Progenitor cell of endocrine pancreas (in vitro differentiated cells): ENCODE measurements at places on chromosomes 5 and 9.
A peak's percentile ranks its signal among the peaks of the same experiment; 100 is the strongest.

DNA sequence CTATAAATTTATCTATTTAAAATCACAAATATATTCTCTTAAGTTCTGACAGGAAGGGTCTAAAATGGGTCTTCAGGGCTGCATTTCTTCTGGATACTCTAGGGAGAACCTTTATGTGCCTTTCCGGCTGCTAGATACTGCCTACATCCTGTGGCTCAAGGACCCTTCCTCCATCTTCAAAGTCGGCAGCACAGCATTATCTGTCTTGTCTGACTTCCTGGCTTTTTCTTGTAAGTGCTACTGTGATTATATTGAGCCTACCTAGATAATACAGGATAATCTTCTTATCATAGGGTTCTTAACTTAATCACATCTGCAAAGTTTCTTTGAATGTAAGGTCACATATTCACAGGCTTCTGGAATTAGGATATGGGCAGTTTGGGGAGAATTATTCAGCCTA, 943.8 kb upstream of the TYRP1 start:
- H3K36me3 ChIP-seq, result no peaks in the 10 kb centered on the region
- no peak overlapping the region for H3K27ac ChIP-seq
- no peak overlapping the region for H3K4me3 ChIP-seq
- no peaks in the 10 kb centered on the region for H3K27me3 ChIP-seq
- H3K4me1 ChIP-seq, result no peaks in the 10 kb centered on the region

DNA sequence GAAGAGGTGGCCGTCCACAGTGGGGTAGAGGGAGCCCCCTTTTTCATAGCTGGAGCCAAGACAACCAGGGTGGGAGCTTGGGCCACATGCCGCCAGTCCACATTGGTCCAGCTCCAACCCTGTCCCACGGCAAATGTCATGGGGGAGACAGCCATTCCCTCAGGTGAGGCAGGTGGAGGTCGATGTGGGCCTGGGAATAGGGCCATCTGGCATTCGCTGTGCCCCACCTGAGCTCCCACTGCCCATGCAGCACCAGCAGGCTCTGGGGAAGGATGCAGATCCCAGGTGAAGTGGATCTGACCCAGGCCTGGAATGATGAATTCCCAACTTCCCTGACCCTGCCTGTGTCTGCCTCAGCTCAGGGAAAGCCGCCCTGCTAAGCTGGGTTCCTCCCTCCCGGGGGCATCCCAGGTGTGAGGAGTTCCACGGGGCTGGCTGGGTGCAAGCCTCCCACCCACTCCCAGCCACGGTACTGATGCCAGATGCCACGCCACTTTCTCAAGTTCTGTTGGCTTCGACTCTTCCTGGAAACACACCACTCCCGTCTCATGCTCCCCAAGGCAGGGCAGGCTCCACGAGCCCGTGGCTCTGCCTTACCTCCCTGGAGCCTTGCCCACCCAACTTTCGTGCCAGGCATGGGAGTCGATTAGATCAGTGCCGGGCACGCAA, 25.2 kb upstream of the FCN2 start:
- no peaks in the 10 kb centered on the region for H3K36me3 ChIP-seq
- H3K4me3 ChIP-seq, result no peak overlapping the region
- H3K27me3 ChIP-seq, result peaks cover 30% of the 10 kb centered on the region

DNA sequence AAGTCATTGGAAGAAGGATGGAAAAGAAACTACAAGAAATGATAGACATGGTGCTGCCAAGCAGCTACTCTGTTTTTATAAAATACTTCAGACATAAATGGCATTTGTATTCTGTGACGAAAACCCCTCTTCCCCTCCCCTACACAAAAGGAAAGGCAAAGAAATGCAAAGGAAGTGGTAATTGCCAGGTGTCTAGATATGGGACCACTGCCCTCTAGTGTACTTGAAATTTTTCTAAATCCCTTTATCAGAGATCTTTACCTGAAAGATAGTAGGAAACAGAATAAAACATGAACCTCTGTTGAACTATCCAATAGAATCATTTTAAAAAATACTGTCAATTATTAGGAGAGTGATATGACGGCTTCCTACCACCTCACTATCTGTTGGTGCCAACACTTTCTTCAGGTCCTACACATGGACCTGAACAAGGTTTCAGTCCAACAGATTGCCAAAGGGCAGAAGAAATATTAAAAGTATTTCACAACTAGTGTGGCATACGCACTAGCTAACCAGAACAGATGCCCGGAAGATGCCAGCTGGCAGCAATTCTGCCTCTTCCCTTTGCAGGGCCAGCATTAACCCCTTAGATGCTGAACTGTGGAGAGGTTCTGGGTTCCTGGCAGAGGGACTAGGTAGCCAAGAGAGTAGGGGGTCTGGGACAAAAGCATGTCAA, 104.1 kb downstream of the TSSK1B start:
- H3K4me3 ChIP-seq, result no peak overlapping the region
- no peak for DNase-seq
- no peaks in the 10 kb centered on the region for H3K36me3 ChIP-seq
- H3K27ac ChIP-seq, result no peak overlapping the region
- peaks cover 4% of the 10 kb centered on the region for H3K4me1 ChIP-seq

GRCh38 chr9:131522257-131523085, 8.6 kb downstream of the UCK1 start:
- peaks cover 18% of the 10 kb centered on the region for H3K36me3 ChIP-seq
- H3K27me3 ChIP-seq, result no peaks in the 10 kb centered on the region
- no peak overlapping the region for H3K4me3 ChIP-seq
- H3K27ac ChIP-seq, result no peak overlapping the region

DNA sequence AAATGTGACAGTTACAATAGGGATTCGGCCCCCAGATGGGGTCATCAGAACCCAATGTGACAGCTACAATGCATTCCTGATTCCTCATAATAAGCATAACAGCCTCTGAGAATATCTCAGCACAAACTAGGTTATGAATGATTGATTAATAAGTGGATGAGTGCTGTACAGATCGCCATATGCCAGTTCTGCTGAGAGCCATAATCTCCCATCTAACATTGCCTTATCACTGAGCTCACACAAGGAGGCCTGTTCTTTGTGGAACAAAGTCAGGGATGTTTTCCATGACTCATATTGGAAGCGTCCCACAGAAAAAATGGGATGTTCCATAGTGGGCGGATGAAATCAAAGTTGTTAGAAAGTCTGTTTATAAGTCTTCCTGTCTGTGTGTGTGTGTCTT, 89.6 kb downstream of the KIF4B start:
- DNase-seq, result no peak
- no peak overlapping the region for H3K4me3 ChIP-seq
- H3K4me1 ChIP-seq, result peaks cover 11% of the 10 kb centered on the region
- H3K27me3 ChIP-seq, result peaks cover 19% of the 10 kb centered on the region

GRCh38 chr5:58985311-58985710, 402.4 kb downstream of the RAB3C start:
- H3K27me3 ChIP-seq, result no peaks in the 10 kb centered on the region
- no peak for DNase-seq
- no peak overlapping the region for H3K4me3 ChIP-seq
- H3K4me1 ChIP-seq, result no peaks in the 10 kb centered on the region
- no peaks in the 10 kb centered on the region for H3K36me3 ChIP-seq

DNA sequence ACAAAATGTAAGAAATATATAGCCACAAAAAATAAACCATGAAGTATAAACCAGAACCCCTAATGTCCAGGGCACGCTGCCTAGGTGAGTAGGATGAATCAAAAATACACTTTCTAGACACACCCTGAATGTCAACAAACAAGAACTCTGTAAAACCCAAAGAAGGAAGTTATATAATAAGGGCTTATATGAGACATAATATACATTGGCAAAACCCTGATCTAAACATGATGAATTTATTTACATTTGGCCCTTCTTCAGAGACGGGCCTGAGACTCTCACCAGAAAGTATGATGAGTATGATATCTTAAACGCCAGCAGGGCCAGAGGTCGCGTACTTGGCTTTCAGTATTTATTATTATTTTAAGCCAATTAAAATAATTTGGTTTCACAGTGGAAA, 125.1 kb upstream of the FST start:
- no peaks in the 10 kb centered on the region for H3K27me3 ChIP-seq
- peaks cover 1% of the 10 kb centered on the region for H3K4me1 ChIP-seq
- no peak overlapping the region for H3K4me3 ChIP-seq
- DNase-seq, result no peak
- H3K27ac ChIP-seq, result no peak overlapping the region

GRCh38 chr5:61313960-61314681, 17.9 kb upstream of the ZSWIM6 start:
- DNase-seq, result no peak
- peaks cover 4% of the 10 kb centered on the region for H3K4me1 ChIP-seq
- H3K27me3 ChIP-seq, result peaks cover 18% of the 10 kb centered on the region

- H3K4me3 ChIP-seq, result no peak overlapping the region
- no peaks in the 10 kb centered on the region for H3K4me1 ChIP-seq
- no peaks in the 10 kb centered on the region for H3K36me3 ChIP-seq
- no peak overlapping the region for H3K27ac ChIP-seq
- H3K27me3 ChIP-seq, result peaks cover 3% of the 10 kb centered on the region
- no peak for DNase-seq
Observed at GRCh38 chr5:178176791-178177190, 10.4 kb downstream of the GMCL2 start.

GRCh38 chr9:35481347-35481975, 8.4 kb upstream of the RUSC2 start:
- no peak overlapping the region for H3K27ac ChIP-seq
- DNase-seq, result no peak
- peaks cover 3% of the 10 kb centered on the region for H3K4me1 ChIP-seq

- peaks cover 82% of the 10 kb centered on the region for H3K27me3 ChIP-seq
- no peak for DNase-seq
- peaks cover 24% of the 10 kb centered on the region for H3K4me1 ChIP-seq
- H3K27ac ChIP-seq, result peak overlapping the region; percentile 38
Observed at GRCh38 chr5:139747583-139748504, 47.8 kb upstream of the PSD2 start.

DNA sequence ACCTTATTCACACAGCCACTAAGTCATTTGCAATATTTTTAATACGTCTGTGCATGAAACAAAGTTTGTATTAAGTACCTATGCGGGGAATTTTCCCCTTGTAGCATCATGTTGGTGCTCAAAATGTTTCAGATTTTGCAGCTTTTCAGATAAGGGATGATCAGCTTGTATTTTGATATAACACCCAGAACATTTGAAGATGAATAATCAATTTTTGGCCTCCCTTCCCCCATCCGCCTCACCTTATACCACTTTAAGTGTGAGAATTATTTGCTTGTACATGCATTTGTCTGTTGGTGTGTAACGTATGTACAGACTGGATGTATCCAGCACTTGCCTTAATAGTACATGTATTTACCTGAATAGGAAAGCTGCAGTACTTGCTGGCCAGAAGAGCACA, 1.7 kb downstream of the JAK2 start:
- no peak overlapping the region for H3K27ac ChIP-seq
- no peak overlapping the region for H3K4me3 ChIP-seq
- no peak for DNase-seq
- peaks cover 14% of the 10 kb centered on the region for H3K4me1 ChIP-seq

DNA sequence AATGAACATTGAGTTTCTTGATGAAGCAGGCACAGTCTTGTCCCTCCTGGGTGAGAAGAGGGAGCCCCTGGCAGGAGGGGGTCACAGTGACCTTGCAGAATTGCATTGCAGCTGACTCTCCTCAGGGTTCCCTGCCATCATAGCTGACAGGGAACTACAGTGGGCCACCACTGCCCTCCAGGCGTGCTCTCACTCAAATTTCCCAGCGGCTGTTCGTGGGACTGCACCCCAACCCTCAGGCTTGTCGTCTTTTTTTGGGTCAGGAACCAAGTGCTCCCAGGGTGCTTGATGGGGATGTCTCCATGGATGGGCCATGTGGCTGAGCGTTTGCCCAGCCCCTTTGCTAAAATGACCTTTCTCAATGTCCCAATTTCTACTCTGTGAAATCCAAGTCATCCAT, 215.8 kb downstream of the MELK start:
- H3K36me3 ChIP-seq, result no peaks in the 10 kb centered on the region
- no peak overlapping the region for H3K27ac ChIP-seq
- peaks cover 36% of the 10 kb centered on the region for H3K27me3 ChIP-seq
- H3K4me1 ChIP-seq, result no peaks in the 10 kb centered on the region
- no peak overlapping the region for H3K4me3 ChIP-seq

DNA sequence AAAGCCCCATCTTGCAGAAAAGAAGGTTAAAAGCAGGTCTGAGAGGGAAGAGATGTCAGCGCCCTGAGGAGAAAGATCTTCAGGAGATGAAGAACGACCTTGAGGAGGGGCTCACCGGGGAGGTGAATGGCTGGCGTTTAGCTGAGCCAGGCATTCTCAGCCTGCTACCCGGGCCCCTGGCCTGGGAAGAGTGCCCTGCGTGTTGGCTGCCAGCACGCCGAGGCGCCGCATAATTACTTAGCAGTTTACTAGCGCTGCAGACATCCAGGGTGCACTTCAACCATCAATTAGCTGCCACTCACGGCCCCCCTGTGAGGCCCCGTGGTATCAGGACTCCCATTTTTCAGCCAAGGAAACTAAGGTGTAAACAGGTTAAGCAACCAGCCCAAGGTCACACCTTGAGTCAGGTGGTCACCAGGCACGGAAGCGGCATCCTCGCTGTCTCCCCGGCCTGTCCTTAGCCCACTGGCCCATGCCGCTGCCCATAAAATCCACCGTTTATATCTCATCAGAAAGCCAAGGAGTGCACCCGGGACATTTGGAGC, 551.9 kb downstream of the BNC2 start:
- no peak overlapping the region for H3K4me3 ChIP-seq
- H3K36me3 ChIP-seq, result no peaks in the 10 kb centered on the region
- DNase-seq, result no peak
- no peak overlapping the region for H3K27ac ChIP-seq
- peaks cover 25% of the 10 kb centered on the region for H3K27me3 ChIP-seq
